ENCODE measurements at places on chromosomes 16 and 17.

GRCh38 chr16:69840975-69841374, 78.8 kb downstream of the WWP2 start:
- no peak for DNase-seq

- no peak for DNase-seq
Observed at GRCh38 chr16:24681793-24682192, 47.7 kb upstream of the TNRC6A start.

DNA sequence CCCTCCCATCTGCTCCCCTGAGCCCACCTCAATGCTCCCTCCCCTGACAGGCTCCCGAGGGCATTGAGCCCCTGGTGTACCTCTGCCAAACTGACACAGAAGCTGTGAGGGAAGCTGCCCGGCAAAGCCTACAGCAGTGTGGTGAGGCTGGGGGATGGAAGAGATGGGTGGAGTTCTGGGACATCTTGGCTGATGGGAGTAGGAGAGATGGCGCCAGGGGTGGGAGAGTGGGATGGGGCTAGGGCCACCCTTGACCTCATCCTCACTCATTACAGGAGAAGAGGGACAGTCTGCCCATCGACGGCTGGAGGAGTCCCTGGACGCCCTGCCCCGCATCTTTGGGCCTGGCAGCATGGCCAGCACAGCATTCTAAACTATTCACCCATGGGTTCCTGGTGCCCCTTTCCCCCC, 16.2 kb upstream of the CTCF start:
- DNase-seq = no peak

DNA sequence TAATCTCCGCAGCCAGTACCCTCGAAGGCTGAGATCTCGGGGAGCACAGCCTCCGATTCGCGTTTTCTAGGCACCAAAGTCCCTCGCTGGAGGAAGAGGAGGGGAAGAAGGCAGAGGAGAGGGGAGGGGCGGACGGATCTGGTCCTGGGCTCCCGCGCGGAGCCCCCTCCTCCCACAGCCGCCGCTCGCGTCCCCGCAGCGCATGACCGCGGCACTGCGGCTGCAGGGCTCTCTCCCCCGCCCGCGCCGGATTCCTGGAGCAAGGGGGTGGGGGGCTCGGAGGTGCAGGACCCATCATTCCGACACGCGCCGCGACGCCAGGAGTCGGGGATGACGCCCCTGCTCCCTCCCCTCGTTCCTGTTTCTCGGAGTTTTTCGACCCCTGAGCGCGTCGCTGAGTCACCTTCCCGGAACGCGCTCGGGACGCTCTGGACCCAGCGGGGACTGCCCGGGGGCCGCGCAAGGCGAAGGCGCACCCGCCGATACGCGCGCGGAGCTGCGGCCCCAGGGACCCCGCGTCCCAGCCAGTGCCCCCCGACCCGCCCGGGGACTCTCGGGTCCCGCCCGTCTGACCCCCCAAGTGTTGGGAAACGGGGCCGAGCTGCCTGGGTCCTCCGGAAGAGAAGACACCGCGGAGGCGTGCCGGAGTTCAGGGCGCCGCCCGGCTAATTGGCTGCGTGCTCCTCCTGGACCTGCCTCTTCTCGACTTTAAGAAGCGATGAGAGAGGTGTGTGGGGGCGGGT, 1.4 kb upstream of the SPHK1 start:
- DNase-seq = no peak

DNA sequence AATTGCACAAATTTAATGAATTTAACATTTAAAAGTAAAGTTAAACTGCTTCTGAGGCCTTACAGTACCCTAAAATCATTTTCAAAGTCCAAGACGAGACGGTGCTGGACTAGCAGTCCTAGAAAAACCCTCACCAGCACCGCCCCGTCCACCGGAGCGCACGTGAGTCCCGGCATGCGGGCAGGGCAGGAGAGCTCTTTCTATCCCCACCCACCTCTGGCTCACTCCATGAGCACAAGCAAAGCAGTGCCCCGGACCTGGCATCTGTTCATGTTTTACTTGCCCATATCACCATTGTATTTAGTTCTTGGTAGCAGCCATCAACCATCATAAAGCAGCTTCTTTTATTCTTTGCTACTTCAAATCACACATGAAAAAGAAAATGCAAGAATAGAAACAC, 41.7 kb downstream of the ANKRD11 start:
- DNase-seq = no peak

GRCh38 chr17:81364278-81365147, 30.7 kb upstream of the BAHCC1 start:
- no peak for DNase-seq

GRCh38 chr16:73878611-73879010, 418.0 kb upstream of the PSMD7 start:
- peak; percentile 73 for DNase-seq

DNA sequence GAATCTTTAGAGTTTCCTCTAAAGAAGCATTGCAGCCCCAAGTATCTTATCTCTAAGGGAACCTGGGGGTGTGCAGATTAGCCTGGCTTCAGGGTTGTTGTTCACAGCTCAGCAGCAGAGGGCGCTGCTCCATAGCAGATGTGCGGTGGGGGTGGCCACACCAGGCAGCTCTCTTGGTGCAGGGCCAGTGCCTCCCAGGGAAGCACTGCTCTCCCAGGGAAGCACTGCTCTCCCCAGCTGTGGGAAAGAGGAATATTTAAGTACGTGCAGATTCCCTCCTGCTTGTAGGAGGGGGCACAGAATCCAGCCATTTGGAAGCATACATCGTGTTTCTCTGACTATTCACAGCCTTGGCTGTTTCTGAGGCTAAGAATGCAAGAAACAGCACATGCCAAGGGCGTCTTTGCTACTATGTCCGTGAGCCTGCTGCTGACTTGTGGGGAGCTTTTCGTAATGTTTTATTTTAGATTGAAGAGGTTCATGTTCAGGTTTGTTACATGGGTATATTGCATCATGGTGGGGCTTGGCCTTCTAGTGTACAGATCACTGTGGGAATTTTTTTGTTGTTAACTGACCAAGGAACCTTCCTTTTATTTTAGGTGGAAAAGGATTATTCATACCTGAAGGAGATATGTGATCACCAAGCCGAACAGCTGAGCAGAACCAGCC, 217.8 kb downstream of the SPECC1 start:
- peak; percentile 89 for DNase-seq

DNA sequence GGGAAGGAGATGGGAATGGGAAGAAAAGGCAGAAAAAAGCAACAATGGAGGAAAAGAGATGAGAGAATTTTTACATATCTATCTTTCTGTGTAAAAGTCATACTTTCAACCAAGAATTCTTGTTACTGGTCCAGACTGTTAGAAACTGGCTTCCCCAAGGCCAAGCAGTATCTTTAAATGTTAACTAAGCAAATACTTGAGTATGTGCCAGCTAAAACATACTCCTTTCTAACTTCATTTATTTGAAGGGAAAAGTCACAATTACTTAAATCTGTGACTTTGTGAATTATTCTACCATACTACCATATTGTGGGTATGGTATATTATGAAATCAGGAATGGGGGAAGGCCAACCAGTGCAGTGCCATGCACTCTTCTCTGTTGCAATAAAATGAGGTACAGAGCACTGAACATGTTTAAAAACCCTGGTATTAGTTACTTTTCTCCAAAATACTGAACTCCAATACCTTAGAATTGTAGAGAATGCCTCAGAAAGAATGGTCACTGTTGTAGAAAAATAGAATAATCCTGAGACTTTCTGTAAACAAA, 92.3 kb upstream of the C17orf78 start:
- DNase-seq = no peak

DNA sequence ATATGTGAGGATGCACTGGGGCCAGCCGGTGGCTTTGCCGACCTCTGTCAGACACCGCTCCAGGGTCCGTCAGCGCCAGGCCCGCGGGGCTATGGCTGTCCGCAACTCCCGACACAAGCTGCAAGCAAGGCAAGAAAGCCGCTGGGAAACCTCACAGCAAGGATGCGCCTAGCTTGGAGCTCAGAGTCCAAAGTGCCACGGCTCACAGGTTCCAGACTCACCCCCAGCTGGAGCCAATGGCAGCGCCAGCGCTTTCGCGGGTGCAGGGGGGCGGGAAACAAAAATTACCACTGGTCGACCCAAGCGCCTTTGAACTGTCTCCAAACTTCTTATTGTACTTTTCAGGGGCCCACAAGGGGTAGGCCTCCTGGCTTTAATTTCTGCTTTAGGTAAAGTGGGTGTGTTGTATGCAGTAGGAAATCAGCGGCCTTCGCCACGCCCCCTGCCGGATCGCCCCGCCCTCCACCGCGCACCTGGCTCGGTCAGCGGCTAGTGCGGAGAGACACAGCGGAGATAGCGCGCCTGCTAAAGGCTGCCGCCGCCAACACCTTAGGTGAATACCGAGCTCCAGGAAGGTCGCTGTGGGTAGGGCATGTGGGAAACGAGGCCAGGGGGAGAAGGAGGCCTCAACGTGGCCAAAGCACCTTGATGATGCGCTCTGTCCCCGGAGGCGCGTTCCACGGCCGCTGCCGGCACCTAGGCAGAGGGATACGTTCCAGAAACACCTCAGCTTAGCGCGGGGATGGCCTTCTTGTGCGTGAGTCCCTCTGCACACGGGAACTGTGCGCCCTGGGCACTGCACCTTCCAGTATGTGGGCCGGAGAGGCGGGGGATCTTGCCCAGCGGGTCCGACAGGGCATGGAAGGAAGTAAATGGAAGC, 61.0 kb upstream of the RBL2 start:
- DNase-seq = no peak

GRCh38 chr17:44830359-44831288, 537 bp upstream of the GJC1 start:
- DNase-seq = no peak

- DNase-seq = no peak
Observed at GRCh38 chr16:59385959-59386358, 651.8 kb upstream of the GOT2 start.

GRCh38 chr16:64704386-64704785, 417.5 kb downstream of the CDH11 start:
- DNase-seq = no peak

GRCh38 chr17:6479622-6480302, 35.5 kb downstream of the PIMREG start:
- no peak for DNase-seq

DNA sequence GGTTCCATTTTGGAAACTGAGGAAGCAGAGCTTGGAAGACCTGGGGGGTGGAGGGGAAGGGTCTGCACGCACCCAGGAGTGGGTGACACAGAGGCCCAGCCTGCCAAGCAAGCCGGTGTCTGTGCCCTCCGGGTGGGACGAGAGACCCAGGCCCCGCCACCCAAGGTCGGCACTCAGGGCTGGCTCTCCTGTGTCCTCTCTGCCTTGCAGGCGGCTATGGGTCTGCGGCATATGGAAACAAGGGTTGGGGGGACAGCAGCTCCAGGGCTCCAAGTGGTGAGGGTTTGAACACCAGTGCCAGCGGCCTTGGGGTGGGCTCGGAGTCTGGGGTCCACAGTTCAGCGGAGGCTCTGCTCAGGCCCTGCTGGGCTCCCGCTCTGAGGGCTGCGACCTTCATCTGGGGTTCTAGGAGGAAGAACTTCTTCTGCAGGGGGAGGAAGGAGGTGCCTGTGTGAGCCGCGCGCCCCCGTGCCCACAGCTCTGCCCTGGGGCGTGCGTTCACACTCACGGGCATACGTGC, 4.6 kb upstream of the CD7 start:
- DNase-seq = no peak

DNA sequence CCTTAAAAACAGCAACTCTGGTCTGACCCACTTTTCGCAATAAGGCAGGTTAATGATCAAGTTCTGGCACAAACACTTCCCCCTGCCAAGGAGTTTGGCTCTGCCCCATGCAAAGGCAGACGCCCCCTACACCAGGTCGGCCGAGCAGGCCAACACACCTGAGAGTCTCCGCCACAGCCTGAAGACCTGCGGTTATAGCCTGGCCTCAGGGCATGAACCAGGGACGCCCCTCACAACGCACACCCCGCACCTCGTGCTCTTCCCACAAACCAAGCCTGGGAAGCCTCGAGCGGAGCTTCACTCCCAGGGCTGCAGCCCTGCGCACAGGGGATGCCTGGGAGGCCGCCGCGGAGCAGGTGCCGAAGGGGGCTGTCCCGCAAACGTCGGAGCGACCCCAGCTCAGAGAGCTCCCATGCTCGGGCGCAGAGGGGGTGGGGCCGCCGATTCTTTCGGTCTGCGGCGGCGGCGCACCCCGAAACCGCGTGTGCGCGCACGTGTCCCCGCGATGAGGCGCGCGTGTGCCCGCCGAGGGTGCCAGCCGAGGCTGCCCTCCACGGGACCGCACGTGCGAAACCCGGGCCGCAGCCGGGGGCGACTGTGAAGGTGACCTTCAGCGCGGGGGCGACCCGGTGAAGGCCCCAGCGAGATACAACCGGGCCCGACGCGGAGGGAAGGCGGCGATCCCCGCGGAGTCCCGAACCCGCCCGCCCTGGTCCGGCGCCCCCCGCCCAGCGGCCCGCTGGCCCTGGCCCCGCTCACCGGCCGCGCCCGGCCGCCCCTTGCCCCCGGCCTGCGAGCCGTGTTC, 559 bp downstream of the CLUH start:
- no peak for DNase-seq
